ENCODE measurements at places on chromosomes 3 and 15. TPM values are rescaled to one million over a fixed set of nuclear protein-coding genes. Genes with fewer than 3 reads are reported as not detected.

The GPR176 gene
- total RNA-seq, result 4.3 TPM

The ADGRG7 gene
- 124 TPM for total RNA-seq

The SNTN gene
- not detected for total RNA-seq

The IL16 gene
- 8.1 TPM for total RNA-seq

The WDR93 gene
- 1.0 TPM for total RNA-seq

The FOXB1 gene
- not detected for total RNA-seq

GRCh38 chr3:171229173-171229572 is 202.7 kb upstream of the SLC2A2 start:
- DNase-seq, result no peak

DNA sequence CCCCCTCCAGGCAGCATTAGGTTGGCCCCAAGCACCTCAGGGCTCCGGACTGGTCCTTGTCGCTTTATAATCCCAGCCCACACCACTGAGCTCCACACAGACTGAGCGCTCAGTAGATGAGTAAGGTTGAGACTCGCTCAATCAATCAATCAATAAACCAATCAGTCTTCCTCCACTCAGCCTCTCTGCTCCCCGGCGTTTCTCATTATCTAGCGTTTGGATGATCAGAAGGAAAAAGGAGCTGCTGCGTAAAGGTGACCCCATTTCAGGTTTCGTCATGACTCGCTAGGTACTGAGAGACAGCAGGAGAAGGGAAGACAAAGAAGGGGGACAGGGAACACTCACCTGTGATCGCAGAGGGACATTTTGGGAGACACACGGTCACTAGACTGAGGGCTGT is 41.2 kb downstream of the ZNF710 start:
- no peak for DNase-seq

DNA sequence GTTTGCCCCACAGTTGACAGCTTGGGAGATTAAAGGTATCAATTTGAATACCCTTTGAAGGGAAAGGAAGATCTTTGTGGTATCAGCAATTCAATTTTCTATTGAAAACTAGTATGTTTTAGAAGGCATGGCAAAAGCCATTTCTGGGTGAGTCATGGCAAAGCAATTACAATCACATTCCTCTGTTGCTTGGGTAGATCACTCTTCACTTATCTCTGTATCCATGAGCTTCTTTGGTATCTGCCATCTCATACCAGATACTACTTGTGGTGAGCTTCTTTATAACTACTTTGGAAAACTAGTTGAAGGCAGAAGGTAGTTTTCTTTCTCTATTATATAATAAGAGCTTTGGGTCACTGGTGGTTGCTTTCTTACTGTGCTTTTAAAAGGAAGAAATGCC is 28.3 kb upstream of the LSAMP start:
- DNase-seq, result no peak

DNA sequence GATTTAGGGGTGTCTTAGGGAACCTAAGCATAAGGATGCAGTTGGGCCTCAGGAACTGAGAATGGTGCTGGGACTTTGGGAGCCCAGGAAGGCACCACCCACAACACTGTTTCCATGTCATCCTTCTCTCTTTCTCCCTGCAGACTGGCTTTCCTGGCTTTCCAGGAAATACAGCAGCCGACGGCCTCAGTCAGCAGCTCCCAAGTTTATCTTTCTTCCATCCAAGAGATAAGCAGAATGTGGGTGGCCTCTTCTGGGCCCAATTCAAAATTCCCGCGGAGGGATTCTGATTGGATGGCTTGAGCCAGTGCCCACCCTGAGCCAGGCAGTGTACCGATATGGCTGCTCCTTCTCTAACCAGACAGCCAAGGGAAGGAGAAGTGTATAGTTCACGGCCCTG is 4.5 kb upstream of the CLN6 start:
- no peak for DNase-seq

DNA sequence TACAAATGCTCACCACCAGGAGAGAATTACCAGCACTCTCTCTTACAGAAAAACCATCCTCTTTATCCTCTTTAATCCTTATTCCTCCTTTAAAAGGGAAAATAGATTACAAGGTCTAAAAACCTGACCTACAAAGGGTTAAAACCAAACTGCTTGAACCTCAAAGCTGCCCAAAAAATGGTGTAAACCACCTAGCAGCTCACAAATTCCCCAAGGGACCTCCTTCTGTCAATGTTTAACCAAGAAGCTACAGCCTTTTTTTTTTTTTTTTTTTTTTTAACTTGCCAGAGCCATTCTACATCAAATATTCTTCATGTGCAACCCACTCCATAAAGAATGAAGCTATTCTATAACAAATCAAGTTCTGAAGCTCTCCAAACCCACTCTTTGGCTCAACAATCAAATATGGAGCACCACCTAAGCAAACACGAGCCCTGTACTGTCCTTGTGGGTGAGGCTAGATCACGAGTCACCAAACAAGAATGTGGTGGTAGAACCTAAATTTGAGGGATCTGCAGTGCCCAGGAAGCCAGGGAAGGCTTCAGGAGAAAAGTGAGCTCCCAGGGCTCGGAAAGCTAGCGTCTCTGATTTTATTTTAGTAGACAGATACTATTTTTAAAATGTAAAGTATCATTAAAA is 20.1 kb downstream of the OSBPL10 start:
- DNase-seq, result no peak

DNA sequence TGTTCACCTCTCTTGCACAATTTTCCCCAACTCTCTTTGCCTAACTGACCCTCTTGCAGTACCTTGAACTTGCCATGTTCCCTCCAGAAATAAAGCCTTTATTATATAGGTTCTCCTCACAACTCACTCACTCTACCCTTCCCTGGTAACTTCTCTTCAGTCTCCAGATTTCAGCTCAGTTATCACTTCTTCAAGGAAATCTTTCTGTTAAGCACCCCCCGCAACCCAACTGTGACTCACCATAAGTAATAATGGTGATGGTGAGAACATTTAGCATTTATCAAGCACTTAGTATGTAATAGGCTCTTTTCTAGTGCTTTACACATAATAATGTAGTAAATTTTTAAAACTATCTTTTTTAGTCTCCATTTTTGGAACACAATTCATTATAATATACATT is 8.1 kb upstream of the OR5K1 start:
- no peak for DNase-seq

DNA sequence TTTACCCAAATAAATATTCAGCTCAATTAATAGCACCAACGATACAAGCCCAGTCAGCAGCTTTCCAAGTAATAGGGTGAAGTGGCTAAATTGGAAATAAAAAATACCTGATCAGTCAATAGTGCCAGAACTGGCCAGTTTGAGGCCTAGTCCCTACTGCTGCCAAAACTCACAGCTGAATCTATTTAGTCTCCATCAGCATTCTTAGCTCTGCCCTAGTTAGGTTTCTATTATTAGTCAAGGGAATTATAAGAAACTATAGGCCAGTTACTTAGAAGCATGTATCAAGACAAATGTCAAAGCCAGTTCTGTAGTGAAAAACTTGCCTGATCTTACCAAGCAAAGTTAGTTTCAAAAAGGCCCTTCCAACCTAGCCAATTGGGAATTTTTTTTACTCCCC is 146.2 kb upstream of the ZBTB20 start:
- DNase-seq, result no peak

- no peak for DNase-seq
Observed at GRCh38 chr3:46162975-46163555, 45.0 kb downstream of the CCR1 start.

- no peak for DNase-seq
Observed at GRCh38 chr3:116433552-116433951, 11.7 kb downstream of the LSAMP start.

GRCh38 chr3:59771768-59772181 is 722.0 kb upstream of the CFAP20DC start:
- DNase-seq, result no peak

- DNase-seq, result no peak
Observed at GRCh38 chr15:39448409-39448808, 132.5 kb upstream of the THBS1 start.

DNA sequence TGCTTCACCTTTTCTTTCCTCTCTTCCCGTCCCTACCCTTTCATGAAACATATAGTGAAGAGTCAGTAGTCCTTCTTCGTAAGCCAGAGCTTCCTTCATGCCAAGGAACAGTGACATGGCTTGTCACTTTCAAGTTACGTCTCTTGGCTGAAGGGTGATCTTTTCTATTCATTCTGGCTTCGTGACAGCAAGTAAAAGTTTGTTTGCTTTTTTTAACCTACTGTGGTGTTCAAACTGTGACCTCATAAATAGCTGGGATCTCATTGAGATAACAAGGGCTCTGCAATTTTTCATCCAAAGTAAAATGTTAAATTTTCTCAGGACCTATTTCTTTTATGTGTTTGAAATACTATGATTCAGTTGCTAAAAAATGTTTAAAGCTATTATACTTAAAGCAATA is 10.5 kb downstream of the CDIN1 start:
- DNase-seq, result no peak

Data from Peyer's patch (tissue), 4 donors.